ENCODE measurements at places on chromosomes 7 and 10.

DNA sequence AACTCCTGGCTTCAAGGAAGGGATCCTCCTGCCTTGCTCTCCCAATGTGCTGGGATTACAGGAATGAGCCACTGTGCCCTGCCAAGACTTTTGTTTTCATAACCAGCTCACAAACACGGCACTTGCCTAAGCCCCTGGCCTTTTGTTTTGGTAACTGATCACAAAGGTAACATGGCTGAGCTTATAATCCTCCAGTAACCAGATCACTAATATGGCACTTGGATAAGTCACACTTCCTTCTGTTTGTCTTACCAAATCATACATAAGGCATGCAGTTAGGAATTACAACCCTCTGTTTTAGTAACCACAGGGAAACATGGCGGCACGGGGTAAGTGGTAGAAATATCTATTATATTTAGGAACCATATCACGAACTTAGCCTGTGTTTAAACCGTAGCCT, 577.1 kb downstream of the CALN1 start:
- DNase-seq, result no peak

DNA sequence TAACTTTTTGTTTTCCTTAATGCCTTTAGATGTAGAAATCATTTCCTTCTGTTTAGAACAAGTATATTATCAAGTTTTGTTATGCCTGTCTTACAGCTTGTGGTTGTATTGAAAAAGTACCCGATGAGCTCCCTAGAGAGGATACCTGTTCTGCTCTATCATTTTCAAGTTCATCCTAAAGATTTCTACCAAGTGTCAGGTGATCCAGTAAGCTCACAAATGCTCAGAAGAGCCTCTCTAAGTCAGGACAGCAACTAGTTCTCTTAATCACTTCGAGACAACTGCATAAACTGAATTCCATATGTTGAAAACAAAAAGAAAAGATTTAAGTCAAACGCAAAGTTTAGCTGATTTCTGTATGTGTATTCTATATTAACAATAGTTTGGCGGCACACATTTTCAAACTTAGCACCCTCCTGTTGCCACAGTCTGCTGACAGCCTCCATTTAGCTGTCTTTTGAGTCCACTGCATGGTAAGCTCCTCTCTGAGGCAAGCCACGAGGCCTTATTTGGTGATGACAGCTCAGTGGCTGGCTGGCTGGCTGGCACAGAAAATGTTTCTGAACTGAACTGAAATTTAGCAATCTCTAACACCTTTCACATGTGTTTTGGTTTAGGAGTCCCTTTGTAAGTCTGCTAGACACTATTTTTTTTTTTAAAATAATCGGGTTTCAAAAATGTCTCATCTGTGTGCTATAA, 59.4 kb downstream of the SEMA3C start:
- no peak for DNase-seq

- no peak for DNase-seq
Measured at GRCh38 chr7:128940494-128941322, 3.0 kb downstream of the IRF5 start.

DNA sequence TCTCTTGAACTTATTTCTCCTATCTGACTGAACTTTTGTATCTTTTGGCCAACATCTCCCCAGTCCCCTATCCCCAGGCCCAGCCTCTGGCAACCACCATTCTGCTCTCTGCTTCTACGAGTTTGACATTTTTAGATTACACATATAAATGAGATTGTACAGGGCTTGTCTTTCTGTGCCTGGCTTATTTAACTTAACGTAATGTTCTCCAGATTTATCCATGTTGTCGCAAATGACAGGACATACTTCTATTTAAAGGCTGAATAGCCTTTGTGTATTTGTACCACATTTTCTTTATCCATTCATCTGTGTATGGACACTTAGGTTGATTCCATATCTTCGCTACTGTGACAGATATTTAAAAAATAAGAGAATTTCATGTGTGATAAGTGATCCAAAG, 98.6 kb downstream of the LSMEM1 start:
- DNase-seq, result no peak

DNA sequence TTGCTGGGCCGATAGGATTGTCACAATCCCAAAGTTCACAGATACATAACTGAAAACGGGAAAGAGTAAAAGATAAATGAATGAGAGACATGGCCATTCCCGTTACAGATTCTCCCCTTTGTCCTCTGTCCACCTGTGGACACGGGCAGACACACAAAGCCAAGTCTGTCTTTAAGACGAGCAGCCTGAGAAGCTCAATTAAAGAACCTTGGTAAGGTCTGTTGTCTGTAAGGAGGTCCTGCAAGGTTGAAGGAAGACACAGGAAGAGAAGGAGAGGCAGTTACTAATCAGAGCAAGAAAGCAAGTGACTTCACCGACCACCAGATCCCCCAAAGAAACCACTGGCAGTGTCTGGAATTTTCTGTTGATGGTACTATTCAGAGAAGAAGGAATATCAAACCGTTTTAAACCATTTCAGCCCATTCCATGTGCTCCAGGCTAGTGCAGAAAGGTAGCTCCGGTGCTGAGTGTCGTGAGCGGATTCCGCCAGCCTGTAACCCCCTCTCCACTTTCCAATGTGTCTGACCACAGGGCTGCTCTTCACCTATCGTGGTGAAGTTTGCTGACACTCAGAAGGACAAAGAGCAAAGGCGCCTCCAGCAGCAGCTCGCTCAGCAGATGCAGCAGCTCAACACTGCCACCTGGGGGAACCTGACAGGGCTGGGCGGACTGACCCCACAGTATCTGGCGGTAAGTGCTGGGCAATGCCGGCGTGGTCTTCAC, 252.6 kb downstream of the CELF2 start:
- DNase-seq, result peak; percentile 67

DNA sequence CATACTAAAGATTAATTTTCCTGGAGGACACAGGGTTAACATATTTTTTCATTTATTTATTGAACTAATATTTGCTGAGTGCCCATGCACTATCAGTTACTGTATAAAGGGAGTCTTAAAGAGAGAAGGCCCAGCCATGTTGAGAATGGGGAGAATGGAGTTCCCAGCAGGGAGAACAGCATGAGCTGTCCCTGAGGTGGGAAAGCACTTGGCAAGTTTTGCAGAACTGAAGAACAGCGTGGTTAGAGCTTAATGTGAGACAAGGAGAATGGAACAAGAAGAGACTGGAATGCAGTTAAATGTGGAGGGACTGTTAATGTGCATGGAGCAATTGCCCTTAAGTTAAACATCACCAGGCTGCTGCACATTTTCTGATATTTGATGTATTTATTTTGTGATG, 435.4 kb downstream of the SUGCT start:
- no peak for DNase-seq

DNA sequence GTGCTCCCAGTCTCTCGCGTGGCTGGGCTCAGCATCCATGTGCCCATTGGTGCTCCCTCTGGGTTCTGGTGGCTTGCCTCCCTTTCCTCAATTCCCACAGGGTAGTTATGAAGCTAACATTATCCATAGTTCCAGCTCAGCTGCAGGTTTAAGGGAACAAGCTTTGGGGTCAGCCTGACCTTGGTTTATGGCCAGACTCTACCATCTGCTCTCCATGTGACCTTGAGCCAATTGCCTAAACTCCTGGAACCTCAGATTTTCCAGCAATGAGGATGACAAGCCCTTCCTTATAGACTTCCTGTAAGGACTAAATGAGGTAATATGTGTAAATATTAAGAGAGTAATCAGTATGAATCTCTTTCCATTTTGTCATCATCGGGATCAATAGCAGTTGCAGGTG, 10.1 kb upstream of the SLC29A3 start:
- DNase-seq, result no peak

DNA sequence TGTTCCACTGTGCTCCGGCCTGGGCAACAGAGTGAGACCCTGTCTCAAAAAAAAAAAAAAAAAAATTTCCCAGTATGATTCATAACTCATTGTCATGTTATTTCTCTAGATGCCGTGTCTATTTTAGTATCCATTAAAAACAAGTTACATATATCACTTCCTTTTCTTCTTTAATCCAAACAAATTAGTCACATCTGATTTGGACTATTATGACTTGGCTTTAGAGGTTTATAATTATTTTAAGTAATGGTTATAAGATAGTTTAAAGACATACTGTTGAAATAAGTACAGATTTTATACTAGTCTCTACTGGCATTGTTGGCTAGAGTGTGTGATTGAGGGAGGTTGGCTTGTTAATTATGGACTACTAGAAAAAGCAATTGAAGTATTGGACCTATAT, 53.3 kb downstream of the ZMYND11 start:
- DNase-seq, result no peak

DNA sequence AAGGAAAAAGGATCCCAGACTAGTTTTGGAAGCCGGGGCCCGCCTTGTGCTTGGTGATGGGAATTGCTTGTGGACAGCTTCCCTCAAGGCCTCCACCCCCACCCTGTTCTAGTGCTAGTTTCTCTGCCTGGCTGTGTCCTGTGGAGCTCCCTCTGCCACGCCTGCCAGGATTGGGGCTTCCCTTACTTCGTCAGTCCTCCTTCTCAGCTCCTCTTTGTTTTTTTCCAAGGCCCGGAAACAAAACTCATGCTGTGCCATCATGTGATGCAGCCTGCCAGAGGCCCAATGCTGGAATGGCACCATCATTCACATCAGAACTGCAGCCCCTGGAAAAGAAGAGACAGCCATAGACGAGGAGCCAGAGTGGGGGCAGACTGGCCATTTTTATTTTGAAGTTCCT, 11.2 kb downstream of the YKT6 start:
- DNase-seq, result no peak

- no peak for DNase-seq
Measured at GRCh38 chr10:6748981-6749635, 169.0 kb upstream of the PRKCQ start.

GRCh38 chr10:95474228-95475002, 86.8 kb downstream of the SORBS1 start:
- no peak for DNase-seq

DNA sequence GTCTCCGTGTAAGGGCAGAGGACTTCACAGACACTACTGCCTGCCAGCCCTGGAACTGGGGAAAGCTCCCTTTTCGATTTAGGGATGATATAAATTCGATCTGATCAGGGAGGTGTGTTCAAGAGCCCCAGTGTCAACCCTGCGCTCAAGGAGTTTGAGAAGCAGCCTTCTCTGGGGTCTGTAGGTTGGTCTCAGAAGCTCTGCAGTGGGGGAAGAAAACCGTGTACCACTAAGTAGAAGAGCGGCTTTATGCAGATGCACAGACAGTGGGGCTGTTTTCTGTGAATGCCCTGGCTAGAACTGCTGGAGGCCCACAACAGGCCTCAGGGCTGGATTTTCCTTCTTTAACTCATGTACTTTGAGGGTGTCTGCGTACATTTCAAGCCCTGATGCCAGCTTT, 6.3 kb upstream of the TBX20 start:
- no peak for DNase-seq

DNA sequence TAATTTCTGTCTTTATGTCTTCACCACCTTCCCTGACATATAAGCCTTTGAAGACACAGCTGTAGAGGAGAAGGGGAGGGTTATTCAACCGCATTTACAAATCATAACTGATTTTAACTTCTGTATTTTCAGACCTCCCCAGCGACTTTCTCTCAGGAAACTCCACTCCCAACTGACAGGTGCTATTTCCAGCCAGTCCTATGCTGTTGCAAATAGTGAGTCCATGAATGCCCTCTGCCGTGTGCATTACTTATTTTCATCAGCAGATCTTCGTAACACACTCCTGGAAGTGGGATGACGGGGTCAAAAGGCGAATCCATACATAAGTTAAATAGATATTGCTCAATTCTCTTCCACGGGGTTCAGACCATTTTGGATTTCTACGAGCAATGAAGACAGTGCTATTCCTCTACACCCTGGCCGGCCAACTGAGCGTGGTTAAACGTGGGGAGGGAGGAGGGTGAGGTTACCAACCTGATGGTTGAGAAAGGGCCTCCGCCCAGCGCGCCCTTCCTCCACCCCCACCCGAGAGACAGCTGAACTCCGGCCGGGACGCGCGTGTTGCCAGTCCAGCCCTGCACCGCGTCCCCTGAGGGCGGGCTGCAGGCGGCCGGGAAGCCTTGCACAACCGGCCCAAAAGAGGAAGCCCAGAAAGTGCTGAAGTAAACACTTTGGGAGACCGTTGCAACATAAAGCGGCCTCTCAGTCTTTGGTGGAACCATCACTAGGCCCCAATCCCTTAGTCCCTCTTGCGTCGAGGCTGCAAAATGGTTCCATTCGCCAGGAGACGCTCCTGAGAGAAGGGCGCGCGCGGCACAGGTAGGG, at the start of gene APBB1IP:
APBB1IP (plus strand) TSS at position 705 of the 825 bp plus-strand sequence. CDS start 53,986 bp downstream, outside the sequence.
- no peak for DNase-seq

Measured in stimulated activated CD4-positive, alpha-beta T cell treated with anti-CD3 and anti-CD28 coated beads, Interleukin-1b, Interleukin-23, amount 100 ng/mL, for 24 hours (primary cell).